ENCODE measurements at places on chromosomes 6 and 20. TPM values are rescaled to one million over a fixed set of nuclear protein-coding genes. Genes with fewer than 3 reads are reported as not detected.

DNA sequence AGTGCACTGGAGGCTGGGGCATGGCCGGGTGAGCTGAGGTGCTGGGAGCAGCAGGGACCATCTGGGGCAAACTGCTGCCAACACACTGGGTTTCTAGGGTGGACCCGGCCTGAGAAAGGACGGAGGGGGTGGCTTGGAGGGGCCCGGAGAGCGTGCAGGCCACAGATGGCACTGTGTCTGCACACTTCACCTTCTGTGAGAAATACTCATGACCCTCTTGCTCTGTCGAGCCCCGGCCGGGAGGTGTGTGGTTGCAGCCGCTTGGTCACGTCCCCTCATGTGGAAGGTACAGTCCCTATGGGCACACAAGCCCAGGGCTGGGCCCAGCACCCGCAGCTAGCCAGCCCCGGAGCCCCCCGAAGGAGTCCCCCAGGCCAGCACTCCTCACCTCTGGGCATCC lies 59.7 kb downstream of the RBM38 start:
- peak; percentile 88 for DNase-seq

The HLA-DRA gene
- polyA plus RNA-seq, result 2,800 TPM

DNA sequence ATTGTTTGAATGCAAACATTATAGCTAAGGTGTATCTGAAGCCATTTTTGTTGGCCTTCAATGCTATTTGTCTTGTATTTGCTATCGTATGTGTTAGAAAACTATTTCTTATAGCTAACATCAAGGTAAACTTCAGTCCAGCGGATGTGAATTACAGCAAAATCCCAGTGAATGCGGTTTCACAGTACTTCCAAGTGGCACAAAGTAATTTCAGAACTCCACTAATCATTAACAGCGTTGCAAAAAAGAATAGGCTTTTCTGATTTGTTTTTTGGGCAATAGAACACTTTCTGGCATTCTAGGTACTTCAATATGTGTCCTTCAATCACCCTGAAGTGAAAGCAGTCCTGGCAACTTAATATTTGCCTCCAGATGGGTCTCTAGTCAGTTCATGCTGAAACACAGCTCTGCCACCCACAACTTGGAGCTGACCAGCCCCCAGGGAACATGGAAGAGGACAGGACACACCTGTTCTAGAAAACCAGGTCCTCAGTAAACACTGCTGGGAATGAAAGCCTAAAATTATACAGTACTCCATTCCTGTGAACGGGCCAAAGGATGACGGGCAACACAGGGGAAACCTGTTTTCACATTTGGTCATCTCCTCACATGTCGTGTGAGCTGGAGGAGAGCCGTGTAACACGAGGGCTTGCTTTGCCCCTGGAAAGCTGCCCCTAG lies 9.7 kb upstream of the MRPS10 start:
- DNase-seq, result no peak

The ZNF334 gene
- polyA plus RNA-seq, result 1.5 TPM

- no peak for DNase-seq
These were observed 23.6 kb upstream of the ANKRD60 start for GRCh38 chr20:58251979-58252591.

GRCh38 chr6:72219536-72219935 lies 333.2 kb downstream of the RIMS1 start:
- DNase-seq, result no peak
